ENCODE measurements at places on chromosomes 2 and 18. TPM values are rescaled to one million over a fixed set of nuclear protein-coding genes. Genes with fewer than 3 reads are reported as not detected.

Gene NDUFS1
- polyA plus RNA-seq = 72.1 TPM

Gene CIB4
- polyA plus RNA-seq = not detected

Gene IL1RL2
- 1.0 TPM for polyA plus RNA-seq

Gene SCN3A
- 0.55 TPM for polyA plus RNA-seq

Gene KCNIP3
- 12.7 TPM for polyA plus RNA-seq

Gene UGT1A9
- 0.18 TPM for polyA plus RNA-seq

Gene CPO
- 1.8 TPM for polyA plus RNA-seq

Gene RNASEH1
- 15.1 TPM for polyA plus RNA-seq

Gene AKAIN1
- not detected for polyA plus RNA-seq

Gene EFHD1
- polyA plus RNA-seq = 72.5 TPM

Gene EIF5B
- 53.7 TPM for polyA plus RNA-seq
